Upper lobe of right lung (tissue), 1 donor: ENCODE measurements at places on chromosomes 5 and 9. TPM values are rescaled to one million over a fixed set of nuclear protein-coding genes. Genes with fewer than 3 reads are reported as not detected.

The CATSPER3 gene
- 0.87 TPM for total RNA-seq

The NELFB gene
- 47.2 TPM for total RNA-seq

The SLC46A2 gene
- 17.0 TPM for total RNA-seq

The SLC6A3 gene
- 0.52 TPM for total RNA-seq

The IRGM gene
- total RNA-seq, result not detected

The NEUROG1 gene
- not detected for total RNA-seq

The KLF9 gene
- total RNA-seq, result 91.0 TPM

The PCDHAC1 gene
- total RNA-seq, result 3.7 TPM

The CYLC2 gene
- total RNA-seq, result not detected

The PCDHA1 gene
- total RNA-seq, result not detected

The RIOK2 gene
- 22.2 TPM for total RNA-seq

The CDH6 gene
- total RNA-seq, result 9.4 TPM

The DMRT3 gene
- total RNA-seq, result not detected

The SPINK7 gene
- total RNA-seq, result not detected

The PCDHA12 gene
- 8.8 TPM for total RNA-seq

The PCSK1 gene
- not detected for total RNA-seq

The CCDC183 gene
- total RNA-seq, result 4.0 TPM

The LHX3 gene
- not detected for total RNA-seq

The STRBP gene
- total RNA-seq, result 24.7 TPM

The PARP8 gene
- 52.3 TPM for total RNA-seq

The TAF11L5 gene
- total RNA-seq, result not detected

The GIN1 gene
- total RNA-seq, result 6.7 TPM

The NIM1K gene
- total RNA-seq, result 6.0 TPM

The PCSK5 gene
- 18.1 TPM for total RNA-seq

The NUTM2F gene
- total RNA-seq, result not detected

The TRIM36 gene
- 3.7 TPM for total RNA-seq

The SLC25A25 gene
- total RNA-seq, result 34.7 TPM

The ZFP37 gene
- total RNA-seq, result 2.4 TPM

The GNA14 gene
- total RNA-seq, result 15.7 TPM

The ERAP2 gene
- 26.9 TPM for total RNA-seq

The FANCG gene
- 9.4 TPM for total RNA-seq

The NEURL1B gene
- 25.0 TPM for total RNA-seq

The MORN5 gene
- total RNA-seq, result not detected

The IFNA13 gene
- total RNA-seq, result not detected

The FOXD4 gene
- 0.75 TPM for total RNA-seq

The IFNA21 gene
- total RNA-seq, result not detected

The AGXT2 gene
- not detected for total RNA-seq

The GRXCR2 gene
- total RNA-seq, result not detected

The SPIN1 gene
- total RNA-seq, result 69.2 TPM

The TMEM8B gene
- total RNA-seq, result 13.7 TPM

The AQP7 gene
- 2.4 TPM for total RNA-seq

The GLRA1 gene
- not detected for total RNA-seq

The IFNB1 gene
- total RNA-seq, result not detected

The ZNF462 gene
- 25.4 TPM for total RNA-seq

The OR5C1 gene
- not detected for total RNA-seq
